ENCODE measurements at places on chromosomes 1 and 21. TPM values are rescaled to one million over a fixed set of nuclear protein-coding genes. Genes with fewer than 3 reads are reported as not detected.

The KTI12 gene
- 6.0 TPM for total RNA-seq

The DIPK1A gene
- 11.6 TPM for total RNA-seq

The EXTL1 gene
- not detected for total RNA-seq

The CHD5 gene
- 0.08 TPM for total RNA-seq

The CFHR1 gene
- 288 TPM for total RNA-seq

All from liver (tissue), 10 donors.